ENCODE measurements at places on chromosomes 12 and 14.

DNA sequence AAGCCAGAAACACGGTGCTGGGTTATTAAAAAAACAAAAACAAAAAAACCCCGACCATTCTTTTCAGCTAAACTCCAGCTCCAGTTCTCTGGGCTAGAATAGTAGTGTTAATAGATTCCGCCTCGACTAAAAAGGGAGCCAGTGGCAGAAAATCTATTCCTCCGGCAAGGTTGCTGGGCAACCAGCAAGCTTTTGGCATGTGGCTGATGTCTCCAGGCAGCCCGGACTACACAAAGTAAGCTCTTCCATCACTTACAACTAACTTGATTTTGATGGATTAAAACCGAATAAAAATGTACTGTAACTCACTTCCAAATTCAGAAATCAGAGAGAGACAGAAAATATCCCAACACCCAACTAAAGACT lies 126.4 kb upstream of the FOXN3 start:
- peaks cover 10% of the 10 kb centered on the region for H3K4me1 ChIP-seq
- no peaks in the 10 kb centered on the region for H3K27me3 ChIP-seq

DNA sequence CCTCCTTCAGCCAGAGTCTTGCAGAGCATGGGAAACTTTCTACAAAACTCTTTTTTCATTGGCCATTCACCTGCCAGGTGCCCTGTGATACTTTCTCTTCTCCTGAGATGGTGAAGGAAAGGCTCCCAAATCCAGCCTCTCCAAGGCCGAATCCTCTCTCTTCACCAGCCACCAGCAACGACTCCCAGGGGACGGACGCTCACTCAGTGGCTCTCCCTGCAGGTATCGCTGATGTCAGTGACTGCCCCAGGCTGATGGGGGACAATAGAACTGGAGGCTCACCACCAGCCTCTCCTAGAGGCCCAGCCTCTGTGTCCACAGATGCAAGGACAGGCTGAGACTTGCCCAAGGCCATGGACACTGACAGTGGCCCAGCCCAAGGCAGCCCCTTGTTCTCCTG lies 204.1 kb downstream of the BCL11B start:
- H3K36me3 ChIP-seq, result no peaks in the 10 kb centered on the region
- H3K4me1 ChIP-seq, result peaks cover 4% of the 10 kb centered on the region
- no peak overlapping the region for H3K27ac ChIP-seq
- H3K4me3 ChIP-seq, result no peak overlapping the region

DNA sequence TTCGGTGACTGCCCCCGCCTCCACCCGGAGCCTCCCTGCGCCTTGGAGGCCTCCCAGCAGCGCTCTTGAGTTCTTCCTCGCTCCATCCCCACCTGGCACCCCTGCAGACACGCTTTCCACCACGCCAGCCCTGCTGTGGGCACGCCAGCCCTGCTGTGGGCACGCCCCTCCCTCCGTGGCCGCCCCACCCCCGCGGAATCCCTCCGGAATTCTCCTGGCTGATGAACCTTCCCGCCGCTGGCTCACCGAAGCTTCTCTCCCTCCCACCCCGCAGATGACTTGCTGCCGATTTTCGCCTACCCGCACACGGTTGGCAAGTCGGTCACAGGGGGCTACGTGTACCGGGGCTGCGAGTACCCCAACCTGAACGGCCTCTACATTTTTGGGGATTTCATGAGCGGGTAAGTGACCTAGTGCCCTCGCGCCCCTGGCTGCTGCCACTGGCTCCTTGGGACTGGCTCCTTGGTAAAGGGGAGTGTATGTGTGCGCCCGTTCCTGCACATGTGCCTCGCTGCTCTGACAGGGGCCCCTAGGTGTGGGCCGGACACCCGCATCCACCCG lies 15.2 kb downstream of the HHIPL1 start:
- peaks cover 78% of the 10 kb centered on the region for H3K27me3 ChIP-seq
- H3K4me3 ChIP-seq, result no peak overlapping the region
- H3K4me1 ChIP-seq, result no peaks in the 10 kb centered on the region
- no peak overlapping the region for H3K27ac ChIP-seq
- no peak for DNase-seq
- H3K36me3 ChIP-seq, result no peaks in the 10 kb centered on the region

GRCh38 chr14:85437148-85437547 lies 92.8 kb upstream of the FLRT2 start:
- H3K27ac ChIP-seq, result no peak overlapping the region
- H3K4me3 ChIP-seq, result no peak overlapping the region
- no peak for DNase-seq

GRCh38 chr12:22689876-22690275 lies 64.9 kb downstream of the ETNK1 start:
- H3K36me3 ChIP-seq, result no peaks in the 10 kb centered on the region
- no peak for DNase-seq
- no peak overlapping the region for H3K27ac ChIP-seq
- no peaks in the 10 kb centered on the region for H3K4me1 ChIP-seq
- no peak overlapping the region for H3K4me3 ChIP-seq

GRCh38 chr12:28869197-28869596 lies 279.9 kb upstream of the FAR2 start:
- no peak for DNase-seq
- H3K4me1 ChIP-seq, result no peaks in the 10 kb centered on the region
- no peaks in the 10 kb centered on the region for H3K27me3 ChIP-seq
- H3K4me3 ChIP-seq, result no peak overlapping the region
- H3K27ac ChIP-seq, result no peak overlapping the region
- no peaks in the 10 kb centered on the region for H3K36me3 ChIP-seq

DNA sequence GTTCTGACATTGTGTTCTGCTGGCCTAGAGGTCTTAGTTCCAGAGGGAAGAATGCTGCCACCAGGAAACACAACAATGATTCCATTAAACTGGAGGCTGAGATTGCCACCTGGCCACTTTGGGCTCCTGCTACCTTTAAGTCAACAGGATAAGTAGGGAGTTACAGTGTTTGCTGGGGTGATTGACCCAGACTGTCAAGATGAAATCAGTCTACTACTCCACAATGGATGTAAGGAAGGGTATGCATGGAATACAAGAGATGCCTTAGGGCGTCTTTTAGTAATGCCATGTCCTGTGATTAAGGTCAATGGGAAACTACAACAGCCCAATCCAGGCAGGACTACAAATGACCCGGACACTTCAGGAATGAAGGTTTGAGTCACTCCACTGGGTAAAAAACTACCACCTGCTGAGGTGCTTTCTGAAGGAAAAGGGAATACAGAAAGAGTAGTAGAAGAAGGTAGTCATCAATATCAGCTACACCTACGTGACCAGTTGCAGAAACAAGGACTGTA lies 852.6 kb downstream of the LRFN5 start:
- H3K27me3 ChIP-seq, result no peaks in the 10 kb centered on the region
- no peak overlapping the region for H3K27ac ChIP-seq
- H3K36me3 ChIP-seq, result no peaks in the 10 kb centered on the region

DNA sequence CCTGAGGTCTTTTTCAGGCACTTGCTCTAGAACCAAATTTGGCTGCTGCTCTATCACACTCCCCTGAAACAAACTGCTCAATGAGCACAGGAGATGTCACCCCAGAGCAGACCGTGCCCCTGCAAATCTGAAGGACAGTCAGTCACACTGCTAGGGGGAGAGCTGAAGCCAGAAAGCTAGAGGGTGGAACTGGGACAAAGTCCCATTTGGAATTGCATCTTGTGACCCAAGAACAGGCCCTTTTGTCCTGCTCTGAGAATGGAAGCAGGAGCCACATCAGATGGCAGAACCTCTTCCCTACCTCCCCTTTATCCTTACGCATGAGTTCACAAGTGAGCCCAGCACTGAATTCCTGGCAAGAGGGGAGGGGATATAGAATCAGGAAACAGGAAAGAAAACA lies 64.7 kb downstream of the MAP3K9 start:
- no peaks in the 10 kb centered on the region for H3K4me1 ChIP-seq
- H3K36me3 ChIP-seq, result no peaks in the 10 kb centered on the region
- DNase-seq, result no peak
- no peaks in the 10 kb centered on the region for H3K27me3 ChIP-seq
- H3K4me3 ChIP-seq, result no peak overlapping the region

GRCh38 chr14:20198991-20199390 lies 8.3 kb downstream of the OR11G2 start:
- no peaks in the 10 kb centered on the region for H3K4me1 ChIP-seq
- no peaks in the 10 kb centered on the region for H3K36me3 ChIP-seq
- no peak overlapping the region for H3K4me3 ChIP-seq
- H3K27me3 ChIP-seq, result no peaks in the 10 kb centered on the region

GRCh38 chr14:33563191-33563900 lies 387.5 kb downstream of the EGLN3 start:
- DNase-seq, result no peak
- H3K27me3 ChIP-seq, result no peaks in the 10 kb centered on the region
- H3K36me3 ChIP-seq, result no peaks in the 10 kb centered on the region
- H3K4me1 ChIP-seq, result no peaks in the 10 kb centered on the region
- no peak overlapping the region for H3K4me3 ChIP-seq
- no peak overlapping the region for H3K27ac ChIP-seq

- H3K27ac ChIP-seq, result no peak overlapping the region
- no peaks in the 10 kb centered on the region for H3K27me3 ChIP-seq
These were observed 128.0 kb downstream of the ATP23 start for GRCh38 chr12:58069268-58069963.

- no peak overlapping the region for H3K4me3 ChIP-seq
- DNase-seq, result no peak
- H3K27me3 ChIP-seq, result no peaks in the 10 kb centered on the region
- H3K27ac ChIP-seq, result no peak overlapping the region
- no peaks in the 10 kb centered on the region for H3K36me3 ChIP-seq
These were observed 141.9 kb downstream of the BICD1 start for GRCh38 chr12:32248441-32249140.

DNA sequence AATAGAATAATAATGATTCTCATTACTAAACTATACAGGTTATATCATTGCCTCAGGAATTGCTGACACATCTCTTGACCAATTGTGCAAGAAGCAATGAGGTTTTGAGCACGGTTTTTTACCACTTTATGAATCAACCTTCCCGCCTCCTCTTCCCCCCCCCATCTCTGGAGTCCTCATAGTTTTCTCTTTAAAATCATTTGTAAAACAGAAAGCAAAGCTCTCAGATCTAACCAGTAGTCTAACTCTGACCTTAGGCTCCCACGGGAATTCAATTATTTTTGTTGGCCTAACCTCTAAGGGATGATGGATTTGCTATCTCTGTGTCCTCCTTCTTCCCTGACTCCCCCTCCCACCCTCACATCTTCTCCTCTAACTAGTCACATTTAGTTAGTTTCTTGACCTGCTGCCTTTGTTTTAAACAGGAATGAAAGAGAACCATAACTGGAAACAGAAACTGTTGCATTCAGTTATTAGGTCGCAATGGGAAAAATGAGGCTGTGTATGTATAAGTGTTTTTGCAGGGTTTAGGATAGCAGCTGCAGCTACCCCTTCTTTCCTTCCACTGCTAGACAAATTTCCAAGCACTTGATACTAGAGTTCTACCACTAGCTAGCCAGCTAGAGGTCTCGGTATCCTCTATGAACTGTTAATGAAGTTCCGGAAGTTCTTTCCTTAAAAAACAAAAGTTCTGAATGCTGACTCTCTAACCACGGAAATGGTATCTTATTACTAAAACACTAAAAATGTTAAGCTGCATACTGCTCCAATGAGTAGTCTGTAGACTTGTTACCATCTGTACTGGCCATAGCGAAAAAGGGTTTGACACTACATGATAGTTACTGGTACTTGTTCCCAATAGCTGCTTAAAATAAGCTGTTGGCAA lies 65.4 kb downstream of the TAOK3 start:
- no peak for DNase-seq
- H3K27me3 ChIP-seq, result no peaks in the 10 kb centered on the region
- no peak overlapping the region for H3K4me3 ChIP-seq
- H3K27ac ChIP-seq, result no peak overlapping the region
- H3K36me3 ChIP-seq, result no peaks in the 10 kb centered on the region
- H3K4me1 ChIP-seq, result no peaks in the 10 kb centered on the region

DNA sequence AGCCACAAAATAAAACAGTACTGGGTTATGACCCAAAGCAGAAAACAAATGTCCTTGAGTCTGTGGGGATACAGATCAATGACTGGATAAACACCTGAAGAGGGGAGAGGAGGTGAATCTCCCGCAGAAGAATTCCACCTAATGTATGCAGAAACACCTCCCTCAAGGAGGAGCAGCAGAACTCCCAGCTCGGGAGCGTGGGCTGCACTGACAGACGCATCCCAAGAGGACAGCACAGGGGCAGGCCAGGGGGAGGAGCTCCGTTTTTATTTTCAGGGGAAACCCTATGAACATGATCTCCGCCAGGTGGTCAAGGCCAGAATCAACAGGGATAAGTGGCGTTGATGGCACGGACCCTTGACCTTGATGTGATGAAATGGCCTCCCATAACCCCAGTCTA lies 41.8 kb upstream of the PPP2R5C start:
- peaks cover 2% of the 10 kb centered on the region for H3K27me3 ChIP-seq
- peaks cover 18% of the 10 kb centered on the region for H3K4me1 ChIP-seq
- H3K36me3 ChIP-seq, result no peaks in the 10 kb centered on the region
- H3K27ac ChIP-seq, result no peak overlapping the region

GRCh38 chr12:104454997-104455396 lies 1.8 kb upstream of the CHST11 start:
- no peaks in the 10 kb centered on the region for H3K27me3 ChIP-seq
- no peak overlapping the region for H3K4me3 ChIP-seq
- no peak for DNase-seq
- H3K4me1 ChIP-seq, result peaks cover 8% of the 10 kb centered on the region

DNA sequence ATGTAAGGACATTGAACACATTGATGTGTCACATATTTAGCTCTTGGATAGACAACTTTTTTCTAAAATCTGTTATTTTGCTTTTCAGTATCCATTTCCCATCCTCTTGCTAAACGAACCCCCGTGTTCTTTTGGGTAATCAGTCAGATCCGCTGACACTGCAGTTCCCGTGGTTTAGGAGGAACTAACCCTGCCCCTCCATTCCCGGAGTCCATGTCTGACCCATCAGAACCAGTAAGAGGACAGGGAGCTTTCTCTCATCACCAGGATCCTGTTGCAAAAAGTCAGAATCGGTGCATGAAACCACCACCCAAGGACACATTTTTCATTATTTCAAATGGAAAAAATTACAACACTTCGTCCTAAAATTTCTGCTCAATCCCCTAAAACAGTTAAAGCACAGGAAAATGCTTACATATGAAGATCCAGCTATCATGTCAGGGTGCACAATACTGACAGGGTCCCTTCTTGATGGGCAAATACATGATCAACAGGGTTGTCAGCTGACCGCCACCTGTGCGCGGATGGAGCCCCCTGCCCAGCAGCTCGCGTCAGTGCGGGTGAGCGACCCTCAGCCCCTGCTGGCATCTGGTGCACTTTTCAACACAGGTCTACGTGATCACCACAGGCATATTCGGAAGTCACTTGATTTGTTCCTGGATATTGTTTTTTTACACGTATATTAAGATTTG lies 276.8 kb downstream of the ADGRD1 start:
- H3K4me3 ChIP-seq, result no peak overlapping the region
- H3K27ac ChIP-seq, result no peak overlapping the region
- DNase-seq, result no peak
- H3K36me3 ChIP-seq, result no peaks in the 10 kb centered on the region
- H3K27me3 ChIP-seq, result peaks cover 4% of the 10 kb centered on the region

Measured in thymus (tissue), 14 donors.